ENCODE measurements at places on chromosomes 5 and 9.

GRCh38 chr9:134516464-134516863 lies 125.1 kb upstream of the COL5A1 start:
- no peak for DNase-seq

GRCh38 chr9:69980041-69980440 lies 63.6 kb upstream of the MAMDC2 start:
- DNase-seq, result no peak

- DNase-seq, result no peak
Observed at GRCh38 chr9:5708414-5708813, 79.5 kb downstream of the RIC1 start.

DNA sequence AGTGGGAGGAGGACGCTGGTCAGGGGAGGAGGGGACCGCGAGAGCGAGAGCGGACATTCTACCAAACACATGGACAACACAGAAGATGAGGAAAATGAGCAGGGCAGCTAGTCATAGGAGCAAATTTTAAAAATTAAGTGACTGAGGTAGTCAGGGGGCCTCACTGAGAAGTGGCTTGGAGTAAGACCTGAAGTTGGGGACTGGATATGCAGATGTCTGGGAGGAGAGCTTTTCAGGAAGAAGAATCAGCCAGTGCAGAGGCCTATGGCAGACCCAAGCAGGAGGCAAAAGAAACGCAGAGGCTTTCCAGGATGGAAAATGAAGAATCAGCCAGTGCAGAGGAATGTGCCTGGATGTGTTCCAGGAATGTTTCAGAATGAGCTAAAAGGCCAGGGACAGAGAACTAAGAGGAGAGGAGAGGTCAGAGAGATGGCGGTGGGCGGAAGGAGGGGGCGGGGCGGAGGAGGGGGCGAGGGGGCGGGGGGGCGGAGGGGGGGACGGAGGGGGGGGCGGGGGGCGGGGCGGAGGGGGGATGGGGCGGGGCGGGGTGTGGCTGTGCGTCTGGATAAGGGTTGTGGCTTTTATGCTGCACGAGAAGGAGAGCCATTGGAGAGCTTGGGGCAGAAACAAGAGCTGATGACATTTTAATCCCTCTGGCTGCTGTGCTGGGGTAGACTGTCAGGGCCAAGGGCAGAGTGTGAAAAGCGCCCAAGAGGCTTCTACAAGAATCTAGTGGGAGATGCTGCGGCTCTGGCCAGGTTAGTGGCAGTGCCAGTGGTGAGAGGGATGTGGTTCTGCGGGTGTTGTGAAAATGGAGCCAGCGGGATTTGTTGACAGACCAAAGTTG lies 129.6 kb downstream of the KCNIP1 start:
- no peak for DNase-seq

DNA sequence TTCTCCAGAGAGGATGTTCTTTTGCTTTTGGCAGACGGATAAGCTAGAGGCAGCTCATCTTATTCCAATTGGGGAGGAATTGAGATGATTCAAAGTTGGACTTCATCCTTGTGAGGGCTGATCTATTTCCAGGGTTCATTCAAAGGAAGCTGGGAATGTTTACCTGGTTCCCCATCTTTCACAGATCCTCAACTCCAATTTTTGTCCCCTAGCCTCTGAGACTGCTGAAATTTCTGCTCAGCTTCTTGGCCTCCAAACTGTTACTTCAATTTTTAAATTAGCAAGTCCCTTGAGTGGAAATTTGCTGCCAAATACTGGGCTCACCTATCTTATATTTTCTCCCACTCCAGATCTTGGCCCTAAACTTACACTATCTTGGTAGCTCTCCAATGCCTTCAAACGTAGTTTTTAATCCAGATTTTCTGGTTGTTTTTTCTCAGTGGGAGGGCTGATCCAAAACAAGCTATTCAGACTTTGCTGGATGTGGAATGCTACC lies 93.9 kb upstream of the NEK6 start:
- no peak for DNase-seq

DNA sequence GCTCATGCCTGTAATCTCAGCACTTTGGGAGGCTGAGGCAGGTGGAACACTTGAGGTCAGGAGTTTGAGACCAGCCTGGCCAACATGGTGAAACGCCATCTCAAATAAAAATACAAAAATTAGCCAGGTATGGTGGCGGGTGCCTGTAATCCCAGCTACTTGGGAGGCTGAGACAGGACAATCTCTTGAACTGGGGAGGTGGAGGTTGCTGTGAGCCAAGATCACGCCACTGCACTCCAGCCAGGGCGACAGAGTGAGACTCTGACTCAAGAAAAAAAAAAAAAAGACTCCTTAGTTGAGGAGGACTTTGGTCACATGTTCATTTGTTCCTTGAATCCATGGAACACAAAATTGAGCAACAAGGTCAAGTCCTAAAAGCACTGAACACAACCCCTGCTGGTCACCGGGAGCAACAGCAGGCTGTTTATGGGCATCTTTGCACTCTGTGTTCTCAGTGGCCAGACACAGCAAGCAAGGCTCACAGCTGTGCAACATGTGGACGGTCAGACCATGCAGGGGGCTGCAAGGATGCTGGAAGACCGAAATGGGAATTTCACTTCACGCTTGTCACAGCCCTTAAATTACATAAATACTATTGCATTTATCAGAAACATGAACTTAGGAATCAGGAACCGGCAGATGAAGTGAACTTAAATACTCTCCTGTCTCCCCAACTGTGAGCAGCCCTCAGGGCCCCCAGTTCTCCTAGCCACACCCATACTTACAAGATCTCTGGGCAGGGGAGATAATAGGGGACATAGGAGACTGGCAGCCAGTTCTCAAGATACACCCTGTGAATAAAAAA lies 2.8 kb downstream of the GBGT1 start:
- DNase-seq, result peak; percentile 83

GRCh38 chr5:138668451-138669380 lies 84.5 kb upstream of the CTNNA1 start:
- DNase-seq, result no peak

DNA sequence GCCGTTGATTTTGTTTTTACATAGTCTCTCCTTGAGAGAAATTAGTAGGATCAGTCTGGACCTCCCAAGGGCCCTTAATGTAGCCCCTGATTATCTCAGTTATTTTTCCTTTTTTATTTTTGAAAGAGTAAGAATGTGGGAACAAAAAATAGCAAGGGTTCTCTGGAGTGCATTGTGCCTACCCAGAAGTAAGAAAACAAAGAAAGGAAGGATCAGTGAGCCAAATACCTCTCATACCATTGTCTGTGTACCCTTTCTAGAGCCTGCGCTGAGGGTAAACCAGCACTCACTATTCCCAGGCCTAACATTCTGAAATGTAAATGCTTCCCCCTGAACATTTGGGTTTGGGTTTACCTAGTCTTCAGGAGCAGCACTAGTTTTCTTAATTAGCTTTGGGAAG lies 213.0 kb upstream of the TARS1 start:
- no peak for DNase-seq

DNA sequence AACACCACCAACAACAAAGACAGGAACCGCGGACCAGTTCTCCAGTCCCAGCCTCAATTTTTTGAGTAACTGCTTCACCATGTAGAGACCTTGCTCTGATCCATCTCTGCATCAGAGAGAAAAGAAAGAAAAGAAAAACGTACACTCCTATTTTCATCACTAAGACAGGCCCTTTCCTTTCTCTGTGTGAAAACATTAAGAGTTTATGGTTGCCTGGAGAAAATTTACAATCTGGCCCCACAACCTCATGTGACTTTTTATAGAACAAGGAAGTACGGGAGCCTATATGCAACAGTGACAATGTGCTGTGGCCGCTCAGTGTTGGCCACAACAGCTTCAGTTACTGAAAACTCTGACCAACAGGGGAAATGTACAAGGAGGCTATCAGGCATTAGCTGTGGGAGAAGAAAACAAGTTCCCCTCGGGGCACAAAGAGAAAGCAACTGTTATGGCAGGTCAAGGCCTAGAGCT lies 272.9 kb upstream of the PTGER4 start:
- no peak for DNase-seq

- DNase-seq, result no peak
Observed at GRCh38 chr5:10140195-10140973, 109.3 kb downstream of the ATPSCKMT start.

GRCh38 chr9:87290241-87291052 lies 207.2 kb upstream of the DAPK1 start:
- no peak for DNase-seq

GRCh38 chr9:34628656-34629490 lies at the start of gene ARID3C:
Gene ARID3C (minus strand): TSS chr9:34629066. CDS start chr9:34628014, 1,052 bp downstream.
- no peak for DNase-seq

DNA sequence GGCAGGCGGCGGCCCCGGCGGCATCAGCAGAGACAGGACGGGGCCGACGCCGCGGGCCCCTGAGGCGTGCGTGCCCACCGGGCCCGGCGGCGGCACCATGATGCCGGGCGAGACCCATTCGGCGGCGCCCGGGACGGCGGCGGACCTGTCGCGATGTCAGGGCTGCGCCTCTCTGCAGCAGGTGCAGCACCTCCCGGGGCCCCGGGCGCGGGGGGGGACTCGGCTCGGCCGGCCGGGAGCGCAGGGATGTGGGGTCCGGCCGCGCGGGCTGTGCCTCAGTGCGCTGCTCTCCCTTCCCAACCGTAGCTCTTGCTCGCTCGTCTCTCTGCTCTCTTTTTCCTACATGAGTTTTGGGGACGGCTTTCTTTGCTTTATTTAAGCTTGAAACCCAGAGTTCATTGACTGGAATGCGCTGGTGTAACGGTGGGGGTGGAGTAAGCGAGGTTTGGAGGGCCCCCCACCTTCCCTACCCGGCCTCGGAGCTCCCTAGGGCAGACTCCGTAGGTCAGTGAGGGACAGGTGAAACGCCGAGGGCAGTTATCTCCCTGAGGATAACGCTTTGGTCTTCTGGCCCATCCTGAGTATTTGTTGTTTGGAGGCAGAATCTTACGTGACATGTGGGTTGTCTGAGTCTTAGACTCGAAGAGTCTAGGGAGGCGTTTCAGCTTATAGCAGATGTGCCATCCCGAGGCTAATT lies 490 bp downstream of the ICE1 start:
- no peak for DNase-seq

GRCh38 chr9:127424676-127424999 lies 456 bp downstream of the ZNF79 start:
- DNase-seq, result no peak

GRCh38 chr5:92992073-92992472 lies 588.9 kb downstream of the NR2F1-AS1 start:
- DNase-seq, result no peak

Measured in posterior cingulate gyrus (tissue), 11 donors.